ENCODE measurements at places on chromosomes 2 and 18.

DNA sequence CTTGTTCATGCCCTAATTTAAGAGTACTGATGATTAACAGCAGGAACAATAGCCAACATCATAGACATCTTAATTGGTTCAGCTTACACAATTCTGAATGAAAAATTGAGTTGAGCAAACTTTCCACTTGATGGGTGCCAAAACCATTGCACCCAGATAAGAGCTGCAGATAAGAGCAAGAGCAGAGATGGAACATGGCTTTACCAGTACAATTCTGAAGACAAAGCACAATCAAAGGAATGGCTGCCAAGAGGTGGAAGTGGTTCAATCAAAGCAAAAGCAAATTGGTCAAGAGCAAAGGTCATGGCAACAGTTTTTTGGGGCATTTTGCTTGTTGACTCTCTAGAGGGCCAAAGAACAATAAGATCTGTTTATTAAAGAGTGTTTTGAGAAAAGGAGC lies 65.6 kb upstream of the ATP5MC3 start:
- no peak for DNase-seq

DNA sequence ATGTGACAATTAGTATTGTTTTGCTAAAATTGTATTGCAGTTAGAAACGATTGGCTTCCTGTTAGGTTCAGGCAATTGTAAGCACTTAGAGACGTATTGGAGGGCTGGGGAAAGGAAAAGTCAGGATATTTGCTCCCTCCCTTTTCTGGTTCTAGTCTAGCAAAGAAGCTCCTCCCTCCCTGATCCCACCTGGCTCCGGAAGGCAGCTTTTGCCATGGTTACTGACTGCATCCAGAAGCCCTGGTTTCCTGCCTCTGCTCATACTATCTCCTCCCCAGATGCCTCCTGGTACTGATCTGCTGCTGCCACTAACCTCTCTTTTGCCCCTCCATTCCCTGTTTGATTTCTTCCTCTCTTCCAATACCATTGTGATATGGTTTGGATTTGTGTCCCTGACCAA lies 275.9 kb downstream of the MREG start:
- no peak for DNase-seq

DNA sequence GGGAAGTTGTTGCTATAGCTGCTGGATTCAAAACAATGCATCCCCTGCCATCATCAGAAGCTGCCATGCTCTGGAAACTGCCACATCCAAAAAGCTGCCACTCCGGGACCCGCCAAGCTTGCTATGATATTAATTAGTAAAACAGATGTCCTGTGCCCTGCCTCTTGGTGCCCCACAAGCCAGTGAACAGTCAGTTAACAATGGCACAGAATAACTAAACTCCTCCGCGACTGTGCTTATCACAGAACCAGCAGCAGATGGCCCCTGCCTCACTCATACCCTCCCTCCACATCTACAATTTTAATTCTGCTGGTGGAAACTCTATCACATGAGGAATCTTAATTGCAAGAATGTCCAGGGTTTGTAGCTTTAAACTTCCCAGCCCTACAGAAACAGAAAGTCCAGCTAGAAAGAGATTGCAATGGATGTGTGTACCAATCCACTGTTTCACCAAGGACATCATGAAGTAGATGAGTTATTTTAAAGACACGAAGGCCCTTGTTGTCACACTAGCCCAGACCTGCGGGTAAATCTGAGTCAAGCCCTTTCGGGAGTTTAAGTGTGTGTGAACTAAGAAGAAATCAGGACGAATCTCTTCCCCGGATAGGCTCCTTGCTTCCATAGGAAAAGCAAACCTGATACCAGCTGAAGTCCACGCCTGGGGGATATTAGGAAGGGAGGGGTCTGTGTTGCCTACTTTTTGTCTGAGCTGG lies 7.4 kb upstream of the ACYP2 start:
- no peak for DNase-seq

- DNase-seq: no peak
Measured at GRCh38 chr18:49788327-49788898, 24.9 kb downstream of the ACAA2 start.

GRCh38 chr2:173441222-173441621 lies 86.5 kb downstream of the CDCA7 start:
- DNase-seq: no peak

DNA sequence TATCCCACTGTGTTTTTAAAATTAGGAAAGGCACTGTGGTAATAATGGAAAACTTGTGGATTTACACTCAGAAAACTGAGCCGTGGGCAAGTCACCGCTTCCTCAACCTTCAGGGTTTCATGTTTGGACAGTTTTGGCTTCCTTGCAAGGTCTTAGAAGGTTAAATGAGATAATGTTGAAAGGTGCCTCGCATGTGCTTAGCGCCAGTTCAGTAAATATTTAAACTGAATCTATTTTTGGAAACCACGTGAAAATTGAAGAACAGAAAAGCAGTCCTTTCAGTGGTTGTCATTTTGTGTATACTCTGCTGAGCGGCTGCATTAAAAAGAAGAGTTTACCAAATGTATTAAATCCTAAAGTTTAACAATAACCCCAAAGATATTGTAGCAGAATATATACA lies 15.2 kb upstream of the AGAP1 start:
- DNase-seq: no peak

DNA sequence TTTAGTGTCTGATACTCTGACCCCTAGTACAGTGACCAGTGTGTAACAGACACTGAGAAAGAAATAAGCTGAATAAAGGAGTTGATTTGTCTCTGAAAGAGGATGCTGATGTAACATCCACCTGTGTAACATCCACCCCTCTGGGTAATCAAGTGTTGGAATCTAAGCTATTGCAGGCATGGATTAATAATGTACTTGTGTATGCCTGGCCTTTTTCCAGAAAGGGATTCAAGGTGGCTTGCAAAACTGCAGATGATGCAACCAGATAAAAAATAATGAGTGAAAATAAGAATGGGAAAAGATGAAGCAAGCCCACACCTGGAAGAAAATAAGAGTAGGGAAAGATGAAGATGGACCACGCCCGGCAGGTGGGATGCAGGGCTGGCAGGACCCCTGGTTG lies 48.2 kb upstream of the FOXI3 start:
- no peak for DNase-seq

- no peak for DNase-seq
Measured at GRCh38 chr2:55109219-55109891, 59.1 kb upstream of the RTN4 start.

- no peak for DNase-seq
Measured at GRCh38 chr18:24731981-24732380, 271.5 kb downstream of the HRH4 start.

DNA sequence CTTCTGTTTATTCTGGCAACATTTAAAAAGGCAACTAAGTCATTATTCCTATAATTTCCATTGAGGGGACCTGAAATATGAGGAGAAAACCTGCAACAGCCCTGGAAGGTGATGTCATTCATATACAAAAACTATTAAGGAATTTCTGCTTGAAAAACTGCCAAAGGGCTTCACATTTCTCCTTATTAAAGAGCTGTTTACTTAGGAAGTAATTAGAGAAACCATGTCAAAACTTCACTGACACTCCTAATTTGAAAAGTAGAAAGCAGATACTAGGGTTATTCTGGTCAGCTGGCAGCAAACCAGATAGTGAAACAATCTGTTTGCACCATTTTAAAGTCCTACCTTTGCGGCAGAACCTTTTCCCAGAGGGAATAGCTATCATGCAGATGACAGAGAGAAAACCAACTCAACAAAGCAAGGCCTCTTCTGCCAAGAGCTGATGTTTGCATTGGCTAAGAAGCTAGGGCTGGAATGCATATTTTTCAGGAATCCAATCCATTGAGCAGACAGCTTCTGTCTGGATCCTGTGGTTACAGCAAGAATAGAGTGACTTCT lies 592.2 kb upstream of the SYT4 start:
- DNase-seq: no peak

- DNase-seq: no peak
Measured at GRCh38 chr2:176491172-176491904, 222.1 kb downstream of the MTX2 start.

DNA sequence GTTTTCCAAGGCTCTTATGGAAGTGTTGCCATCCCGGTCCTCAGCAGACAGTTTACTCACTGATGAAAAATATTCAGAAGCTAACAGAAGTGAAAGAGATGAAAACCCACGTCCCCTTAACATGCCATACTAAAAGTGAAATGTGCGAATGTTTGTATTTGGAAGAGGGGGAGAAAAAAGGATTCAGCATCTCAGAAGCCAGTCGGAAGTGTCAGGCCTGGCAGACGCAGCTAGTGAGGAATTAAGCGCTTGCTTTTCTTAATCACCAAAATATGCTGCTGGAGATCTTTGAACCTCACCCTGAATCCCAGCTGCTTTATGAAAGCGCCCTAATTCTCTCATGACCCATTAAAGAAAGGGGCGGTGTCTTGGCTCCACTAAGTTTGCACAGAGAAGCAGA lies 653.7 kb downstream of the DCDC2C start:
- DNase-seq: no peak

DNA sequence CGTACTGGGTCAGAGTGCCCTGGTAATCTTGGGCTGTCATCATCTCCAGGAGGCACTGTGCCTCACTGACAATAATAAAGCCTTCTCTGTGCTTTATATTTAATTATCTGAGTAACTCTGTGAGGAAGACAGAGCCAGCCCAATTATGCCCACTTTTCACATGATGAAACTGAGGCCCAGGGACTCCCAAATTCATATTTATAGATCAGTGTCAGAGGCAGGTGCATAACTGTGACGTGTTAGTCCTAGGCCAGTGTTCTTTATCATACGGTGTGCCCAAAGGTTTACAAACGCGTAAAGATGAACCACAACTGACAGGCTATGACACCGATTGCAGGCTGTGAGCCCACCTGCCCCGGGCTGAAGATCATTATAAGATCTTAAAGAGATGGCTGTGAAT lies 65.4 kb downstream of the XDH start:
- DNase-seq: no peak

- no peak for DNase-seq
Measured at GRCh38 chr2:15799432-15799827, 140.9 kb upstream of the MYCN start.

DNA sequence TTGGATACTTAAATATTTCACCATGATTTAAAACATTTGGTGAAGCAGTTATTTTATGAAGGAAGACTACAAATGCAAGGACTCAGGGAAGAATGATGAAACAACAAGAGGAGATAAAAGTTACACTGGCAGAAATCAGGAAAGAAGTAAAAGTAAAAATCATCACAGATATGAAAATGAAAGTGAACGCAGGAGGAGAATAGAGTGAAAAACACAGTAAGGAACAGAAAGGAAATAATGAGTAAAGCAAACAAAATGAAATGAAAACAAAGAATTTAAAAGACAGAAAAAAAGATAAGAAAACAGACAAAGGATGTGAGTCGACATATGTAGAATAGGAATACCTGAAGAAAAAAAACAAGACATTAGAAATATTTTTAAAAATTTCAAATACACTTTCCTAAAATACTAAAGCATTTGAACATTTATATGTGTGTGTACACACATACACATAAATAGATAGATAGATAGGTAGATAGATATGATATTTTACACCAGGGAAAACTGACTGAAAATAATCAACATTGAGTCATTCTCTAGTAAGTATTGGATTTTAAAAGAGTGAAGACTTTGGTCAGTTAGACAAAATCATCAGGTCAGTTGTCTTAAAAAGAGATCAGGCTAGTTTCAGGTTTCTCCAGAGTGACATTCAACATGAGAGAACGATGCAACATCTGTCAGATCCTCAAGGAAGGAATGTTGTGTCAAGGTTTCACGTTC lies 12.1 kb upstream of the KDSR start:
- DNase-seq: no peak

- no peak for DNase-seq
Measured at GRCh38 chr2:63438181-63438580, 150.1 kb downstream of the WDPCP start.

DNA sequence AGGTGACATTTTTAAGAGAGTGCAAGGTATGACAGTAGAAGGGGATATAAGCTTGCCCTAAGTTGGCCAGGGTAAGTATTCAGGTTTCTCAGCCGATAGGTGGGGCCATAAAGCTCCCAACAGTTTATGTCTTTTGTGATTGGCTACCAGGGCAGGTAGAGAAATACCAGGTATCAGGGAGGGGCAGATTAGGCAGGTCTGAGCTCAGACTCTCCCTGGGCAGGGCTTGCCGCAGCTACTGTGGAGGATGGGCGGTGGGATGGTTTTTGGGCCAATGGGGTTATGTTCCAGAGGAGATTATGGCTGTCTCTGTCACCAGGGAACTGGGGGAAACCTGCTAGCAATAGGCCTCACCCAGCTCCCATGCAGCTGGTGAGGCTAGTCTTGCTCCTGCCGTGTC lies 211.6 kb downstream of the PTH2R start:
- DNase-seq: no peak

DNA sequence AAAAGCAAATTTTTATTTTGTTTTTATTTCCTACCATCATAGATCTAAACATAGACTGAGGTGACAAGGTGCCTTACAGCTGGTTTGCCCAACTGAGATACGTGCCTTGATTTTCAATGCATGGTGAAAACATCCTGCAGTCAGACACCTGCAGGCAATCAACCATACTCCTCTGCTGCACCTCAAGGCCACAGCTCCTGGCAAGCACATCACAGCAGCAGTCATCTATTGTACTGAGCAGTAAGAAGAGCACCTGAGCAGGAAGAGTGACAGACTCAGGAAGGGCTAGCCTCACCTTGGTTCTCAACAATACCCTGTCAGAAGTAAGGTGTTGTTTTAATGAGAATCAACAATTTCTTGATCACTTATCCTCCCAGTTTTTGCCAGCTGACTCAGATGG lies 1206.8 kb upstream of the NRXN1 start:
- DNase-seq: no peak

- no peak for DNase-seq
Measured at GRCh38 chr2:136770384-136770783, 5.0 kb downstream of the THSD7B start.

DNA sequence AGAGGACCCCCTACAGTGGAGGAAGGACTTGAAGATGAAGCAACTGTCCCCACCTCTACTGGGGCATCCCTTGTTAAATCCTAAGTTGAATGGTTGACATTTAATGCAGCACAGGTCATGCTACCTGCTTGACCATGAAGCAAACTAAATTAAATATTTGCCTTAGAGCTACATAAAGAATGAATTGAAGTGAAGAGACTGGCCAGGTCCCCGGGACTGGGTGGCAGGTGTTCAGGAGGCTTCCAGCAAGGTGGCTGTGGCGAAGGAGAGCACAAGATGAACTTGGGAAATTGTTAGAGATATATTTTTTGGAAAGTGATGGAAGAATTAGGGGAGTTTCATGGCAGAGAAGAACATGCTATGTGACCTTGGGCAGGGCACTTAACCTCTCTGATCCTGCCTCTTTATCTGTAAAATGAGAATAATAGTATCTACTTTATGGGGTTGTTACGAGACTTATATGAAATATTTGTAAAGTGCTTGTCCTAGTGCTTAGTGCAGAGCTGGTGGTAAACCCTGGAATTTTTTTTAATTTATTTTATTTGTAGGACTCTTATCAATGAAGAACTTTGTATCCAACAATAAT lies 37.3 kb downstream of the EFR3B start:
- no peak for DNase-seq
